ENCODE measurements at places on chromosomes 6 and 20. TPM values are rescaled to one million over a fixed set of nuclear protein-coding genes. Genes with fewer than 3 reads are reported as not detected.
A peak's percentile ranks its signal among the peaks of the same experiment; 100 is the strongest.

DNA sequence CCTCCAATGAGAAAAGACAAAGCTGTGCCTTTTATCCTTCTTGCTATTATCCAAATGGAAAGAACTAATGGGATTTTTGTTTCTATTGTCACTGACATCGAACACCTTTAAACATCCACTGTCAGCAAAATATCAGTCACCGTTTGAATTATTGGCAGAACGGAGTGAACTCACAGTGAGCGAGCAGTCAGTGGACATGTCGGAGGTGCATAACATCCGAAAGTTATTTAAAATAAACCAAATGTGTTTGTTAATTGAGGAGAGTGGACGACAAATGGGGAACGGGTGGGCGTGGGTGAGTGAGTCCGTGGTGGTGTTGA is 38.8 kb downstream of the PMEPA1 start:
- no peak for DNase-seq

- DNase-seq: no peak
These were observed 11.5 kb upstream of the BTBD9 start for GRCh38 chr6:38651121-38651784.

DNA sequence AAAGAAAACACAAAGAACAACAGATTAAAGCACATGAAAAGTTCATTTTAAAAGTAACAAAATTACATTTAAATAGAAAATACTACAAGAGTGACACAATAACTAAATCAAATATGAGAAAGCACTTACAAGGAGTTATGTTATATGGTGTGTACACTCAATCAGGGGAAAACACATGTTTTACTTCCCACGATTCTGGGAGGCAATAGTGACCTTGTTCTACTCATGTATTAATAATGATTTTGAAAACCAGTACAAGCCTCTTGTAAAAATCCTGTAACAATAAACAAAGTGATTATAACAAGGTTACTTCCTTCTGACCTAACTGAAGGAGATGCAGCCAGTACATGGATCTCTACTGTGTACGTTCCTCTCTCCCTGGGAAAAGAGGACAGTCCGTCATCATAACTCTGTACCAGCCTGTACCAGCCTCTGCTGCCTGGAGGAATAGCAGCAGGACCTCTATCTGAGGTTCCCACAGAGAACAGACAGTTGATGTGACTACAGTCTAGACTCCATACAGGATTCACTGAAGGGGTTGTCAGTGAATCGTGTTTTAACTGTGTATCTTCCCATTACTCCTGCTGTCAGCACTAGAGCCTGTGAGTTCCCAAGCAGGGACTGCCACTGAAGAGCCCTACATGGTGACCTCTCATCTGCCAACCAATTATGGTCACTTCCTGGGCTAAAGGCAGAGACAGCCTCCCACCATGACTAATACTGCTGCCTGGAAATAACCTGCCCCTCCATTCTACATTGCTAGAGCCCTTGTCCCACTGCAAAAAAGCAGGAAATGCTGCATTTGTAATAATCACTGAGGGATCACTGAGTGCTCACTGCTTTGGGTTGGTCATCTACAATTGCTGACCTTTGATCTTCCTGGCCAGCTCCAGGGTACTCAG is 149.7 kb downstream of the KIF16B start:
- no peak for DNase-seq

DNA sequence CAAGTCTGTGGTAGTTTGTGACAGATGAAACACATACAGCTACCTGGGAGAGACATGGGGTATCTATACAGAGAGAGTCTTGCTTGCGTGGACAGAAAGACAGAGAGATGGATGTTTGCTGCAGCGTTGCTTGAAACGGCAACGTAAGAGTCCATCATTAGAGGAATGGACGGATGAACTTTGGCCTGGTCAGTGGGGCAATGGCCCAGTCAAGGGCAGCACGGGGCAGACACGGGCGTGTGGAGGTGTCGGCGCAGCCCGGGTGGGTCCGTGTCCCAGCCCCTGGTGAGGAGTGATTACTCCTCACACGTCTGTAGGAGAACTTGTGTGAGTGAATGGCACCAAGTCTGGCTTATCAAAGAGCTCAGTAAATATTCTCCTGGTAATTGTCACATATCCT is 21.9 kb downstream of the DACT2 start:
- DNase-seq: no peak

DNA sequence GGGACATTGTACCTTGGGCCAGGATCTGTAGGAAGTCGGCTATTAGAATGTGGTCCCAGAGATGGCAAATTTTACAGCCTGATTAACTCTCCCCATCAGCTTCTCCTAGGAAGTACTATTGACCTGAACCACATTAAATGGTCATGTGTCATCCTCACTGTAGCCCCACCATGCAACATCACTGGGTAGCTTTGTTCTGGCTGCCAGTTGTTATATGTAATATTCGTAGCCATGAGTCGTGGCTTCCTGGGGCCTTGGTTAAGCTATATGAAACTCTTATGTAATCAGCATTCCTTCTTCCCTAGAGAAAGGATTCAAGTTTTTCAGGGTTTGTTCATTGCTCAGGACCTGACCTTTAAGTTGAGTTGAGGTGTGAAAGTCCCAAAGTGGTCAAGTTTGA is 125.7 kb downstream of the ANKS1A start:
- DNase-seq: no peak

DNA sequence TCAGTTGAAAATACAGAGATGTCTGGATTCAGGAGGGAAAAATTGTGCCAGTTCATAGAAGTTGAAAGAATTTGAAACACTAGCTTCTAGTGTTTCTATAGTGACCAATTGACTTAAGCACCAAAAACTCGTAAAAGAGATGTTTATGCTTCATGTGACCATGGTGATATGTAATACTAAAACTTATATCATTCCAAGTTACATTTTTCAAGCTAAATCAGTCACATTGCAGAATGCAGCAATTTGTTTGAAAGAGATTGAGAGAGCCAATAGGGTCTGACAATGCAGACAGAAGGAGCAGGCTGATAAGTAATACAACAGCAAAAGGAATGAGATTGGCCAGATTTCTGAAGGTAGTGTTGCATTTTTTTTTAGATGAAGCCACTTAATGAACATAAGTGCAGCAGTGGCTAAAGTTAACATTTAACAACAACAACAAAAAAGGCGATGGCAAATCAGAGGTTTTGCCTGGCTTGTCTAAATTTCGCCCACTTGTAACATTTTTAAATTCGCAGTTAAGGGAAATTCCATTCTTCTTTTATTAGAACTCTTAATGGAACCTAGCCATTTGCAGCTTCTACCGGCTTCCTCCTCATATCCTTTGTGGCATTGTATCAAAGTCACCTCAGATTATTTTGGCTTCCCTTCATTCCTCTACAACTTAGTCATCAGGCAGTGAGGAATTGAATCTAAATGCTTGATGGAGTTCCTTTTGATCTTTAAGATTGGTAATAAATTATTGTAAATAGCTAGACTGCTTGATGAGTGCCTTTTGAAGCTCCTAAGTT is 484.0 kb upstream of the SOX4 start:
- no peak for DNase-seq

DNA sequence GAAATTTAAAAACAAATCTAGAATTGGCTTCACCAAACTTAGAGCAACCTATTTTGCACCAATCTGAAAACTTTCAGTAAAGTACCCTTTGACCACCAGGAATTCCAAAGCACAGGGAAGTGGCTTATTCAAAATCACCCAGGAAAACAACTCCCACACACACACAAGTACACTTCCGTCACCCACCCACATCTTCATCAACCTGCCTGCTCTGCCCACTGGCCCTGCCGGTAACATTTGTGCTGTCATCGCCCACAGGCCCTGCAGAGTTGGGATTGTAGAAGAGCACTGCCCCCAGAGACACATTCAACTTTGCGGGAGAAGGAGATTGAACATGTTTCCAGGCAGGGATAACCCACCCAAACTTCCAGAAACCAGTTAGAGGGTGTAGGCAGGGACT is 19.3 kb upstream of the SCML4 start:
- DNase-seq: no peak

DNA sequence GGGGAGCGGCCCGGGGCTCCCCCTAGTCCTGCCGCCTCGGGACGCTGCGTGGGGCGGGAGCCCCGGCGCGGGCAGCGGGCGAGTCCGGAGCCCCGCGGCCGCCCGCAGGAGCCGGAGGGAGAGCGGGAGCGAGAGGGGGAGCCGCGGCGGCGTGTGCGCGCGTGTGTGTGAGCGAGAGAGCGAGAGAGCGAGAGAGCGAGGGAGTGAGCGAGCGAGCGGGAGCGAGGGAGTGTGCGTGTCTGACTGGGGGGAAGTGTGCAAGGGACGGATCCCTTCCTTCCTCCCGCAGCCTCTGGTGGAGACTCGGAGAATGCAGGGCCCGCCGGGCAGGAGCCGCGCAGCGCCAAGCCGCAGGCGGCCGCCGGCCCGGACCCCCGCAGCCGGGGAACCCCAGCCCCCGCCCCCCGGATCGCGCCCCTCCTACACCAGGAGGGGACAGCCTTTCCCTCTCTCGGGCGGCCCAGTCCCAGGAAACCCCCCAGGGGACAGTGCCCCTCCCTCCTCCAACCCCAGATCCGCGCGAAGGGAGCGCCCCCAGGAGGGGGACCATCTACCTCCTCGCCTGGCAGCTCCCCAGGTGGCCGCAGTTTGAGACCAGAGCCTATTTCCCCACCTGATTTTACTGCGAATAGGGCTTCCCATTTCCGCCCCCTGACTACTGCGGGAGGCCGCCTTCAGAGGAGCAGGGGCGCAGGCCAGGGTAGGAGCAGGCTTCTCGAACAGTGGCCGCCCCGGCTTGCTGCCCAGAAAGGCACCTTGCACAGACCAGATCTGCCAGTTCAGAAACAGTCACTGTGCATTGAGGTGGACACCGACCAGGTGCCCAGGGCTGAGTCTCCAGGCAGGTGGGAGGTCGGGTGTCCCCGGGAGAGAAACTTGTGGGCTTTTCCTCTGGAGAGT is at the start of gene CDH22:
TSS of gene CDH22 (minus strand) at position 241 of the 900 bp plus-strand sequence. CDS start 57,204 bp downstream, outside the sequence.
- DNase-seq: no peak

DNA sequence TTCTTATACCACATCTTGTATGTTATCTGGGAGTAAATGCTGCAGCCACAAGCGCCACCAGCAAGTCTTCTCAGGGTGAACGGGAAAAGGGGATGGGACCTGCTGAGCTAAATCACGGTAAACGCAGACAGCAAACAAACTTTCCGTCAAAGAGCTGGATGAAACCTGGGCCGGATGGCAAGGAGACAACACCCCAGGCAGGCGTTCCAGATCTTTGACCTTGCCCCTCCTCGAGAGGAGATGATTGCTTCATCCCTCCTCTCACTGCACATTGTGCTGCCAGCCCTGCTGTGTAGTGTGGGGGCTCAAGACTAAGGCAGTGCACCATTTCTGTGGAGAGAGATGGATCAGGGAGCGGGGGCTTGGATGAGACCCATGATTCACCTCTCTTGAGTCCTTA is 9.8 kb downstream of the RAET1E start:
- DNase-seq: no peak

DNA sequence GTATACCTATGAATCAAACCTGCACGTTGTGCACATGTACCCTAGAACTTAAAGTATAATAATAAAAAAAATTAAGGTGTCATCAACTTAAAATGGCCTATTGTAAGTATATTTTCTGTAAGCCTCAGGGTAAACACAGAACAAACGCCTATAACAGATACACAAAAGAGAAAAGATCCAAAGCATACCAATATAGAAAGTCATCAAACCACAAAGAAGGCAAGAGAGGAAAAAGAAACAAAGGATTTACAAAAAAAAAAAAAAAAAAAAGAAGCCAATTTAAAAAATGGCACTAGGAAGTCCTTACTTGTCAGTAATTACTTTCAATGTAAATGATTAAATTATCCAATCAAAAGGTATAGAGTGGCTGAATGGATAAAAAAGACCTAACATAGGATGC is 24.6 kb upstream of the ASF1A start:
- DNase-seq: no peak

- no peak for DNase-seq
These were observed 53.8 kb downstream of the FOXC1 start for GRCh38 chr6:1663511-1663910.

DNA sequence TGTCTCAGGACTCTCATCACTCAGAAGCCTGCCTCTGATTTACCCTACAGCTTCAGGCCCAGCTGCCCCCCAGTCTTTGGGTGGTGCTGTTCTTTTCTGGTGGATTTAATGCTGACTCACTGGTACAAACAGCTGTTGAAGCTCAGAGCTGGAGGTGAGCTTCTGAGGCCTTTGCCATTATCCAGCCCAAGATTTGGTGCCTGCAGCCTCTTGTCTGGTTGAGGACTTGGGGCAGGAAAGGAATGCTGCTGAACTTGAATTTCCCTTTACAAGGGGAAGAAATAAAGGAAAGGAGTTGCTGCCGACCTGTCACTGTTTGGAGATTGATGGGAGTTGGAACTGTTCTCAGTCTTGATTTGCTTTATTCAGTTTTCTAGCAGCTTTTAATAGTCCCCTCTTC is 19.8 kb downstream of the ABCF1 start:
- DNase-seq: no peak

DNA sequence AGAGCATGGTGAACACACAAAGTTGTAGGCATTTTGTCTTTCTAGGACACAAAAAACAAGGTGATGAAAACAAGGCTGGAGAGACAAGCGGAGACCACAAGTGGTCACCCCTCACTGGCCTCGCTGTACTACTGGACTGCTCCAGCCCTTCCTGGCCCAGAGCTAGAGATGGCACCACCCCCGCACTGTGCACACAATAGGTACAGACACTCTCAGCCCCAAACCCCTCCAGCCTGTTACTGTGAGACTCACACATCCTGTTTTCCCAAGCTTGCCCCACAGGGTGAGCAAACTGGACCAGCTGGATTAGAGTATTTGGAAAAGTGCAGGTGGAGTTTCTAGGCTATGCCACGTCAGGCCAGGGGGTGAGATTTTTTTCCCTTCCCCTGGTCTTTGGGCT is 8.4 kb upstream of the ZSWIM1 start:
- peak; percentile 46 for DNase-seq

- DNase-seq: no peak
These were observed 435.5 kb upstream of the PLCB4 start for GRCh38 chr20:8633366-8633765.

DNA sequence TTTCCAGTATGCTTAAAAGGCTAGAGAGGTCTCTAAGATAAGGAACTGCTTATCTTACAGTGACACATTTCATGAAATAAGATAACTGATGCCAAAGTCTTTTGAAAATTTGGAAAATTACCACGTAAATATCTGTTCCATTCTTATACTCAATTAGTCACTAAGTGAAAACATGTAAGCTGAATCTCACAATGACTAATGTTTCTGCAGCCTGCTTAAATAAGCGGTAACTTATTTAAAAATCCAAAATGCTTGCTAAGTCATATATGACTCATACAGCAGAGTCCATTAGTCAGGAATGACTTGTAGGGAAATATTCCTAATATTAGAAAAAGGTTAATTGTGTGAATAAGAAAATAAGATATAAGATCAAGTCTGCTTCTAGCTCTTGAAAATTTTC is 27.8 kb upstream of the LGSN start:
- no peak for DNase-seq

GRCh38 chr6:25930532-25931410 is at the start of gene SLC17A2:
SLC17A2 (minus strand) TSS chr6:25930691; CDS start chr6:25925796, 4,895 bp downstream.
- no peak for DNase-seq

The TFAP2C gene
- total RNA-seq: 1.8 TPM

The PET117 gene
- total RNA-seq: 13.6 TPM

The POU5F1 gene
- total RNA-seq: 0.64 TPM

The FAM184A gene
- 12.8 TPM for total RNA-seq

The RGS17 gene
- 0.66 TPM for total RNA-seq

The TDRD6 gene
- total RNA-seq: 1.1 TPM

The RUNX2 gene
- 2.7 TPM for total RNA-seq

The TUBB2B gene
- total RNA-seq: 4.2 TPM
